Hippocampal formation (tissue), 2 donors: ENCODE measurements at places on chromosomes 2 and 18.

GRCh38 chr2:37550190-37550589, 121.3 kb downstream of the CDC42EP3 start:
- no peak for DNase-seq

GRCh38 chr2:185567940-185568339, 170.7 kb upstream of the FSIP2 start:
- no peak for DNase-seq

- peak; percentile 29 for DNase-seq
Observed at GRCh38 chr2:99636144-99637034, 146.6 kb upstream of the REV1 start.

- no peak for DNase-seq
Observed at GRCh38 chr2:26542676-26543505, 65.0 kb upstream of the OTOF start.

DNA sequence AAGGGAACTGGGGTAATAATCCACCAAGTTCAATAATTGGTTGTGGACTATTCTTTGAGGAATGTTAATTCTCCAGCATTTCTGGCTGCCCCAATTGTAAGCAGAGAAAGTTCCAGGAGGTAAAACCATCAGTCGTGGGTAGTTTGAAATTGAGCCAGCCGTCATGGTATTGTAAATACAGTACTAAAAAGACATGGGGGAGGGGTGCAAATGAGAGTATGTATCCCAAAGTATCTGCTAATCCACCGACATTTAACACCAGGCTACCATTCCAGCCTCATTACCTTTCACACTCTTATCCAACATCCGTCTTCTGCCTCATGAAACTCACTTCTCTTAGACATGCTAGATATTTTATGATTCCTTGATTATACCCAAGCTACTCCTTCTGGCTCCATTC, 507.9 kb downstream of the ERBB4 start:
- DNase-seq, result no peak

DNA sequence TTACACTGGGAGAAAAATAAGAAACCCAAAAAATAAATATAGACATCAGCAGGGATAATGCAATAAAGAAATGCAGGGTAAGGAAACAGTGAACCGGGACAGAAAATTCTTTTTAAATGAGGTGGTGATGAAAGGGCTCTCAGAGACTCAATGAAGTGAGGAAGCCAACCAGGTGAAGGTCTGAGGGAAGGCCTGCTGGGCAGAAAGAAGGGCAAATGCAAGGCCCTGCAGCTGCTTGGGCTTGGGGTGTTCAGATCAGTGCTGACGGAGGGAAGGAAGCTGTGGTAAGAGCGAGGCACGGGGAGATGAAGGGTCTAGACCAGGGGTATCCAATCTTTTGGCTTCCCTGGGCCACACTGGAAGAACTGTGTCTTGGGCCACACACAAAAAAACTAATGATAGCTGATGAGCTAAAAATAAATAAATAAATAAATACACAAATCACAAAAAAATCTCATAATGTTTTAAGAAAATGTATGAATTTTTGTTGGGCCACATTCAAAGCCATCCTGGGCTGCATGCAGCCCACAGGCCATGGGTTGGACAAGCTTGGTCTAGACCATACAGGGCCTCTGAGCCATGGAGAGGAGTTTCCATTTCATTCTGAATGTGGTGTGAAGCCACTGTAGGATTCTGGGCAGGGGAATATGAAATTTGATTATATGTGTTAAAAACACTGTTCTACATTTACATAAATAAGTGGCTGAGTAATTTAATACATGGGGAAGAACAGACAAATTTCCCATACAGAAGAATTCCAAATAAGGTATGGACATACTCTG, 96.3 kb upstream of the DNMT3A start:
- no peak for DNase-seq

GRCh38 chr2:22253171-22253570, 1129.4 kb downstream of the TDRD15 start:
- DNase-seq, result no peak

DNA sequence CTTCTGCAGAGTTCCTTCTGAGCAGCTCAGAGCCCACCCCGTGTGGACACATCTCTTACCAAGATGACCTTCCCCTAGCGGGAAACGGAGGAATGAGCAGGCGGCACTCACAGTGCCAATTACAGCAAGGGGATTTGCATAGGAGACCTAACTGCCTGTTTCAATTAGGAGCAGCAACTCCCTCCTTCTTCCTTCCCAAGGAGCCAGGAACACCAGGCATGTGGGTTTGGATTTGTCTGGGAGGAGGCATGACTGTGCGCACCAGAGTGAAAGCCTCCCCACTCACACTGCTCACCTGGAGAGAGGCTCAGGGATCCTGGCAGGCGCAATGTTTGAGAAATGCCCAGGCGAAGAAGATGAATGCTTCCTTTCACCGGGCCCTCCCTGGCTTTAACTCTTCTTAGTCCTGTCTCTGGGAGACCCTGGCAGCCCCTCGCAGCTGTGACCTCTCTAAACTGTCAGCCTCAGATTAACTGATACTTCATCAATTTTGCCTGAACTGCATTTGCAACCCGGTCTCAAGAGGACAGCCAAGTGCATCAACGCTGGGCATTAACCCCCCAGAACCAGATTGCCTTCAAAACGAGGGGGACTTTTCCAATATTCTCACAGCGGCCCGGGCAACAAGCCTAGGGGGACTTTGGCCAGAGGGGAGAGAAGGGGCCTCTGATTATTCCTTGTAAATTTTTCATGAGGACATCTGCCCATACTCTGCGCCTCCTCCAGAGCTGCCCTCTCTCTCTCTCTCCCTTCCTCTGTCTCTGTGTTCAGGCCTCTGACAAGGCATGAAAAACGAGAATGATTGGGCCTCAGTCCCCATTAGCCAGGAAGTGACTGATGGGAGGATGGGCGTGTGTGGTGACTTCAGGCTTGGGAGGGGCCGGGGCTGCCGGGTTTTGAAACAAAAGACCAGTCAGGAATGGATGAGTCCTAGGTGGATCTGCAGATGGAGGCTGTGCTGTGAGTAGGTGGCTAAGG, 93.8 kb downstream of the CMPK2 start:
- no peak for DNase-seq

DNA sequence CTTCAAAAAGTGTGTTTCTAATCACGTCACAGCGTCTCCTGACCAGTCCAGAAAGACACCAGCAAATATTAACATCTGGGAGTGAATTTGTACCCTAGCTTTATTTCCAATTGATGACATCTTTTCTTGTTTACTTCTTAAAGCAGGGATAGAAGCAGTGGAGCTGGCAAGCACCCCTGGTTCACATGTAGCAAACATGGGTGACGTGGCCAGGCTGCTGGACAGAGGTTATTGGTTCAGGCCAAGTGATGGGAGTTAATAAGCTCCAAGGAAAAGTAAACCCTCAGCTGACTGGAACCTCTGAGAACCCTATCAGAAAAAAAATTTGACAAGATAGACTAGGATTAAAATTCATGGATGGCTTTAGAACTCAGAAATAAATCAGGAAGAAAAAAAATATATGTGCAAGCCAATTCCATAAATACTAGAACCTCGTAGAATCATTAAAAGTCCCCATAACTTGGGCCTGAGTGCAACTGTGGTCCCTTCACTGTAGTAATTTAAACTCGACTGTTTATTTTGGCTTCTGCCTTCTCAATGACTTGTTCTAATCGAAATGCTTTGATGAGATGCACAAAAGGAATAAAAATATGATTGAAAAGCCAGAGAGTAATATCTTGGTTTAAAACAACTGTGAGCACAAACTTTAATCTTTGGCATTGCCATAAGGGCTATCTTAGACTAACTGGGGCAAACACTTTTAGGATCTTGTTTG, 121.5 kb upstream of the CTAGE1 start:
- DNase-seq, result no peak

GRCh38 chr2:3535794-3536681, 16.7 kb upstream of the ADI1 start:
- no peak for DNase-seq

- no peak for DNase-seq
Observed at GRCh38 chr2:225466891-225467604, 67.5 kb downstream of the NYAP2 start.

DNA sequence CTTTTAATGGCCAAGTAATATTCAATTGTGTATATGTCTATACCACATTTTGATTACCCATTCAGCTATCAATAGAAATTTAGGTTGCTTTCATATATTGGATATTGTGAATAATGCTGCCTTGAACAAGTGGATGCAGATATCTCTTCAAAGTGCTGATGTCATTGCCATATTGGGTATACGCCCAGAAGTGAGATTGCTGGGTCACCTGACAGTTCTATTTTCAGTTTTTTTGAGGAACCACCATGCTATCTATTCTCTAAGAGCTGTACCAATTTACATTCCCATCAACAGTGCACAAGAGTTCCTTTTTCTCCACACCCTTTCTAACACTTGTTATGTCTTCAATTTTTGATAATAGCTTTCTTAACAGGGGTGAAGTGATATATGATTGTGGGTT, 306.9 kb downstream of the ZNF516 start:
- no peak for DNase-seq

DNA sequence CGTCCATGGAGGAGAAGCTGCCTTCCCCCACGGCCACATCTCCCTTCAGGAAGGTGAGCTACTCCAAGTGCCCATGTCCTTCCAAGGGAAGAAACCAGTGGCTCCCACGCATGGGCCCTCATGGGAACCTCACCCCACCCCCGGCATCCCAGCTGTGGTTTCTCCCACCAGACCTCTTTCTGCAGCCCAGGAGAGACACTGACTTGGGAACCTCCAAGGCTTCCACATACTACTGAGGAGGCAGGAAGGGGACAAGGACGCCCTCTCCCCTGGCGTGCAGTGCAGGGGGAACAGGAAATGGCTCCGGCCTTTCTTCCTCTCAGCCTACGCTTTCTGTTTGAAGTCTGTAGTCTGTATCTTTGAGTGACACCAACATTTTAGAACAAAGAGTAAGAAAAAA, 104.5 kb upstream of the EPC2 start:
- DNase-seq, result no peak

DNA sequence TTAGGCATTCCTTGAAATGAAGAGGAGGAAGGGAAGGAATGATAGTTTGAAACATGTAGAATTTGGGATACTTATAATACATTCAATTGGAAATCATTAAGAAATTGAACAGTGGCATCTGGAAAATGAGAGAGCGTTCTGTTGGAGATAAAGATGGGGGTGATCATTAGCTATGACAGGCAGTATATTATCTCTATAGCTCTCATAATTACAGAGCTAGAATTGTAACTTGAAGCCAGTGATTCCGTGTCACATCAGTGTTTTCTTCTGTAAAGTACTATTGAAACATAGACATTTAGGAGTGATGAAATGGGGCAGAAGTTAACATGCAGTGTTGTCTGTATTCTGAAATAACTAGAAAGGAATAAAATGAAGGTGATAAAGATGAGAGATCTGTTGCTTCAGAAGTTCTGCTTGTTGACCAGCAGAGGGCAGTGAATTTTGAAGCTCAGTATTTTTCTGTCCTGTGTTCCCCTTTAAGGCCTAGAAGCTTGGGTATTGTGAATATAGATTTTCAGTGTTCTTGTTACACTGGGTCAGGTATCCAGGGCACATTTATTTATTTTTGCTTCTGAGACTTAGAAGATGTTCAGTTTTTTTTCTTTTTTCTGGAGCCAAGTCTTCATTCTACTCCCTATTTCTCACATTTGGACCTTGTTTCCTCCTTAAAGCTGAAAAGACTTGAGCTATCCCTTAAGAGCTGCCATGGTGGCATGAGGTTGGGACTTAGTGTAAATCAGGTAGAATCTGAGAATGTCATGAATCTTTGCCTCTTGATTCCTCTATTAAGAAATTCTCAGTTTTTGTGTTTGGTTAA, 157.4 kb downstream of the TAF4B start:
- peak; percentile 73 for DNase-seq

DNA sequence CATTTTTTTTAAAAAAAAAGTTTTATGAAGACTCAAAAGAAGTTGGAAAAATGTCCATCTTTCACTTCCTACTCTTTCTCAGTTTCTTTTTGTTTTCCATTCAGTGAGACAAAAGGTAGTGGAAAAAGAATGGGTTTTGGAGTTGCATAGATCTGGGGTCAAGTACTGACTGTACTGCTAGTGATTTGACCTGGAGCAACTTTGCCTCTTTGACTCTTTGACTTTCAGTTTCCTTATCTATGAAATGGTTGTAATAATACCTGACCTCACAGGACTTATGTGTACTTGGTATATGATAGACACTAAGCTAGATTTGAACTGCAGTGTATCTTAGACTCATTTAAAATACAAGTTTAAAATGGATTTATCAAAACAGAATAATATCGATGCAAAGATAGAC, 3.5 kb upstream of the KCNE4 start:
- no peak for DNase-seq

DNA sequence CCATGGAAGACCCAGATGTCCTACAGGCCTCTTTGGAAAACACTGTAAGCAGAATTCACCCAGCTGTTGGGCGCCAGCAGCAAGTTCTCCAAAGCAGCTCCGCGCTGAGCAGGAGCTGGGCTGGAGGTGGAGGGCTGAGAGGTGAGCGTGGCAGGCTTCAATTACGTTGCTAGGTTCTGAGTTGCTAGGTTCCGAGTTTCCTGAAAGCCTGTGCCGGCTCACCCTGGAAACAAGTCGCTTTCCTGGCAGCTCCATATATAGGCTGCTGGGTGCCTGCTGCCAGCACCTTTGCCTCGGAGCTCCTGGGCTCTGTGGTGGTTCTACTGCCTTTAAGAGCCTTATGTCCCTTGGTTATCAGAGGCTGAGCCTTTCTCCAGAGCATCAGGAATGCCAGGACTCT, 14.4 kb upstream of the EGR4 start:
- no peak for DNase-seq

DNA sequence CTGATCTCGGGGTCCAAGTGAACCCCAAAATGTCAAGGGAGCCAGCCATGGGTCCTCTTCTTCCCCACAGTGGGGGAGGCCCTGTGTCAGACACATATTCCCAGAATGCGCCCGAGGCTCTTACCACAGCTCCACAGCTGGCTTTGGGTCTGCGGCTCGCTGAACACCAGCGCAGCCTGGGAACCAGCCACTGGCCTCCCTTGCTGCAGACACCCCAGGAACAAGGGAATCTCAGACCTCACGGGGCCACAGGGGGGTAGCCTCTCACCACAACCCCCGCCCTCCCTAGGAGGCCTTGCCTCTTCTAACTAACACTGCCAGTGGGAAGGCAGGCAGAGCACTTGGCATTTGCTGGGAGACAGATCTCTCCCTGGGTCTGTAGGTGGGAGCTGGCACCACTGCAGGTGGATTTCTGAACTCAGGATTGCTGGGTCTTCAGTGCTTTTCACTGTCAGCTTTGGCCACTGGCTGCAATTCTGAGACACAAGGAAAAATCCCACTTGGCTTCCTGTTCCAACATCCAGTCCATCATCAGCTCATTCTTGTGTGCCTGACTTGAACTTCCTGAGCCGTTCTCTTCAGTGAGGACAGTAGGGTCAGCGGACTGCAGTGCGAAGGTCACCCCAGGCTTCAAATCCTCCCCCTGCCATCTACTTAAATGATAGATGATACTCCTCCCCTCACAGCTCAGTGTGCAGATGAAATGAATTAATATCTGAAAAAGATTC, 128.7 kb downstream of the CAPN13 start:
- no peak for DNase-seq

DNA sequence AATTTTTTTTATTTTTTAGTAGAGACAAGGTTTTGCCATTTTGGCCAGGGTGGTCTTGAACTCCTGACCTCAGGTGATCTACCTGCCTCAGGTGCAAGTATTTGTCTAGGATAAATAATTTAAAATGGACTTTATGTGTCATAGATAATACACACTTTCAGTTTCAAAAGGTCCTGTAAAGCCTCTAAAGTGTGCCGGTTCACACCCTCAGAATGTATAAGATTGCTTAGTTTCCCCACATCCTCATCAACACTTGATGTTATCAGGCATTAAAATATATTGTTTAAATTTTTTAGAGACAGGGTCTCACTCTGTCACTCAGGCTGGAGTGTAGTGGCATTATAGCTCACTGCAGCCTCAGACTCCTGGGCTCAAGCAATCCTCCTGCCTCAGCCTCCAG, 170.5 kb downstream of the ANKRD44 start:
- no peak for DNase-seq

- DNase-seq, result no peak
Observed at GRCh38 chr2:36559221-36559942, 38.6 kb downstream of the FEZ2 start.
